ENCODE measurements at places on chromosomes 3 and 15. TPM values are rescaled to one million over a fixed set of nuclear protein-coding genes. Genes with fewer than 3 reads are reported as not detected.

- no peak for DNase-seq
These were observed 166.0 kb downstream of the ARRDC4 start for GRCh38 chr15:98126326-98127085.

- DNase-seq: no peak
These were observed at the start of gene FEZF2 for GRCh38 chr3:62373215-62373614. FEZF2 (minus strand) TSS chr3:62373550; CDS start chr3:62372868, 682 bp downstream.

- DNase-seq: no peak
These were observed 65.8 kb upstream of the TNFAIP8L3 start for GRCh38 chr15:51160484-51160883.

GRCh38 chr3:169769287-169770181, at the start of gene ACTRT3:
ACTRT3 (minus strand) TSS chr3:169769561; CDS start chr3:169769520, 41 bp downstream.
- DNase-seq: no peak

Gene SI
- not detected for polyA plus RNA-seq

- no peak for DNase-seq
These were observed 498 bp downstream of the PDE12 start for GRCh38 chr3:57556459-57557084.

- DNase-seq: no peak
These were observed 142.4 kb downstream of the EPHB1 start for GRCh38 chr3:134937256-134938028.

Gene GOLGA8R
- polyA plus RNA-seq: 1.1 TPM

DNA sequence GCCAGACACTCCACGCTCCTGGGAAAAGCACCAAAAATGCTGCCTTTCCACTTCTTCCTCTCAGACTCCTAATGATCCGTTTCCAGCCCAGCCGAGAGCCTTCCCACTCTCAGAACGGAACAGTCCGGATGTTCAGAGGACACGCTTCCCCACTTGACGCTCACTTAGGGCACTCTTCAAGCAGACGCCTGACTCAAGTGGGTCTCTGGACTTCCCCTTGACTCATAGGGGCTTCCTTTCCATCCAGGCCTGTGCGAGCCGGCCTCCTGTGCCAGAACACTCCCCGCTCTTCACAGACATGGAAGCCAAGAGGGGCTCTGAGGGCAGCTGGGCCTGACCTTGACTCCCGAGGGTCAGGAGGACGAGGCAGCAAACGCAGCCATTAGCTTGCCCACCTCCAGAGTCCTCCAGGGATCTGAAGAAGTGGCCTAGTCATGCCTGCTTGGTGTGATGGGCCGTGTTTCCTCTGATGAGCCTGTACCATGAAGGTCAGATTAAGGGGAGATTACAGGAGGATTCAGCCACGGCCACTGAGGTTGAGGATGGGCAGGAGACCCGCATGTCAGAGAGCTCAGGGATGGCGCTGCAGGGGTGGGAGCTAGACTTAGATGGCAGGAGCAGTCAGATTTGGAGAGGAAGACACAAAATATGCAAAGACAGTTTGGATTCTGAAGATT, 114.7 kb upstream of the TLE3 start:
- no peak for DNase-seq

DNA sequence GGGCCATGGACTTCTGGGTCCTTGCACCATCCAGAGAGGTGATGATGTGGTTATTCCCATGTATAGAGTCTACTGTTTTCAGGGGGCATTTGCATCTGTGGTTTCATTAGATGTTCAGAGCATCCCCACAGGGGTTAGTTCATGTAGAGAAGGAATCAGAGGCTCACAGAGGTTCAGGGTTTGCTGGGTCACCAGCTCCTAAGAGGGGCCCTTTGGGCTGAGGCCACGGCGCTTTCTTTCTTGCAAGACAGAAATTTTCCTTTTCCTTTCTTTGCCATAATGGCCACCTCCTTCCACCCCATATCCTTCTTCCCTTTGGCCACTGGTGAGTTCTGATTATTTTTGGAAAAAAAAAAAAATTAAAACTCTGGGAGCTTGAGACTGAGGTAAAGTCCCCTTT, 62.3 kb downstream of the APBA2 start:
- no peak for DNase-seq

- DNase-seq: no peak
These were observed 383.7 kb upstream of the PPP2R3A start for GRCh38 chr3:135581806-135582205.

DNA sequence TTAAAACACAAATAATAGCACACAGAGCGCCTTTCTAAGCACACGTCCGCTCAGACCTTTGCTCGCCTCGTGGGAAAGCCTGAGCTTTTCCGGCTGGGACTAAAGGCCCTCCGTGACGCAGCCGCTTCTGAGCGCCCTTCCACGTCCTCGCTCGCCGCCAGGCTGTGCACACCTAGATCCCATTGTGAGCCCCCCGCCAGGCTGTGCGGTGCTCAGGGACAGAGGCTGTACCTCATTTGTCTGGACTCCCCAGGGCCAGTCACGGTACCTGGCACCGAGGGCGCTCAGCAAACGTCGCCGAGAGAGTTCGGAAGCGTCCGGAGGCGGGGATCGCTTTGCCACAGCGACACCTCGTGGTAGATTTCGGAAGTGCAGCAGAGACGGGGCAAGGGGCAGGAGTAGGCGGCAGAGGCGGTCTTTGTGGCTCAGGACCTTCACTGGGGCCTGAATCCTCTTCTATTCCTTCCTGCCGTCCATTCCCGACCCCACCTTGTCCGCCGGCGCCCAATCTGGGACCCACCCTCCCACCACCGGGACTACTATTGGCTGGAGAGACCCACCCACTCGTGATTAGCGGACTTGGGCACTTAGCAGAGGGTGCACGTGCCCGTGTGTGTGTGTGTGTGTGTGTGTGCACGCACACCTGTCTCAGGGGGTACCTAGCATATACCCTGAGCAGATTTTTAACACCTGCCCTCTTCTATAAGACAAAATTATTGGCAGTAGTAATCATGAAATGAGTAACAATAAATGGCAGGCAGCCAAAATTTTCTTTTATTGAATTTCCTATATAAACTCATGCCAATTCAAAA, 65.6 kb downstream of the RHCG start:
- DNase-seq: peak; percentile 6

Gene CCDC39
- not detected for polyA plus RNA-seq

- no peak for DNase-seq
These were observed 82.4 kb downstream of the NR2F2 start for GRCh38 chr15:96412906-96413231.

Gene MEGF11
- 0.04 TPM for polyA plus RNA-seq

GRCh38 chr15:39270934-39271333, 309.9 kb upstream of the THBS1 start:
- peak; percentile 94 for DNase-seq

Gene MNS1
- 0.58 TPM for polyA plus RNA-seq
